ENCODE measurements at places on chromosomes 1 and 21.

- no peak for DNase-seq
Observed at GRCh38 chr1:177281901-177282300, 111.1 kb downstream of the BRINP2 start.

- no peak for DNase-seq
Observed at GRCh38 chr1:156808186-156809030, 8.2 kb downstream of the SH2D2A start.

- DNase-seq: no peak
Observed at GRCh38 chr1:33624261-33624990, 152.0 kb downstream of the ZSCAN20 start.

- no peak for DNase-seq
Observed at GRCh38 chr1:226461087-226461486, 53.2 kb upstream of the PARP1 start.

DNA sequence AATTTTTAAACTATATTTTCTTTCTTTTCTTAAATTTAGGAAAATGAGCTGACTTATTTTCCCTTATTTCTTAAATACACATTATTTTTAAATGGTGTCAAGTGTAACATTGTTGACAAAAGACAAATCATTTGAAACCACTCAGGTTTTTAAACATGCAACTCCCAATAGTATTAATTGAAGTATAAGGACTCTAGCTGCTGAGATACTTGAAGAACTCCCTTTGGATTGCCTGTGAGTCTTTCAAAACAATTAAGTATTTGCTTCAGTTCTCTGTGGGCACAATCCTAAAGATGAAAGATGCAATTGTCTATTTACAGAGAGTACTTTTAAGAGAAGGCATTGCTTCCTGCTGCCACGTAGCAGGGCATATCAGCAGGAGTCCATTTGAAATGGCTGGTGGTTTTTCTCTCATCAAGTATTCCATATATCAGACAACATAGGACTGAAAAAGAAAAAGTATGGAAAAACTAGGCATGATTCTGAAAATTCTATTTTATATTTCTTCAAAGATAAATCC is 373.4 kb downstream of the NEGR1 start:
- DNase-seq: no peak

DNA sequence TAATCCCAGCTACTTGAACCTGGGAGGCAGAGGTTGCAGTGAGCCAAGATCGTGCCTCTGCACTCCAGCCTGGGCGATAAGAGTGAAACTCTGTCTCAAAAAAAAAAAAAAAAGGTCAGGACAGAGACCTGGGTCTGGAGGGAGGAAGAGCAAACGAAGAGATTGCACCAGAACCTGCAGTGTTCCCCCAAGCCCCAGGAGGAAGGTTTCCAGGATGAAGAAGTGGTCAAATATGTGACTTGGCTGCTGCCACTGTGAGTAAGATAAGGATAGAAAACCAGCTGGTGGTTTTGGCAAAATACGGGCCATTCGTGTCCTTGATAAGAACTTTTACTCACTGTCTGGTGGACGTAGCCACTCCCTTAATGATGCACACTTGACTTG is 42.2 kb downstream of the CLDN14 start:
- no peak for DNase-seq

DNA sequence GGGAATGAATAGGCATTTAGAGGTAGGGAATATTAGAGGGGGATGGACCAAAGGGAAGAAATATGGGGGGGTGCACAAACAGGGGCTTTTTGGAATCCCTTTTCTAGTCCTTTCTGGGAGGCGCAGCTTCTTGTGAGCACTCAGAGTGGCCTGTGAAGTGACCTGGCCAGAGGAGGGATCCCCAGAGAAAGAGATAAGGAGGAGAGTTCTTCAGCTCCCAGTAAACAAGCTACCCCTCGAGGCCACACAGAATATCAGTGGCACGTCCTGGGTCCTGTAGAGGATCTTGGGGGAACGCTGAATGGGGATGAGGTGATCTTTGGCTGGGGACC is 19.4 kb downstream of the VANGL2 start:
- no peak for DNase-seq

- DNase-seq: no peak
Observed at GRCh38 chr1:10900251-10900651, 103.8 kb upstream of the CASZ1 start.

- DNase-seq: no peak
Observed at GRCh38 chr1:8651236-8651890, 166.1 kb downstream of the RERE start.
